ENCODE measurements at places on chromosomes 5 and 9. TPM values are rescaled to one million over a fixed set of nuclear protein-coding genes. Genes with fewer than 3 reads are reported as not detected.
A peak's percentile ranks its signal among the peaks of the same experiment; 100 is the strongest.

DNA sequence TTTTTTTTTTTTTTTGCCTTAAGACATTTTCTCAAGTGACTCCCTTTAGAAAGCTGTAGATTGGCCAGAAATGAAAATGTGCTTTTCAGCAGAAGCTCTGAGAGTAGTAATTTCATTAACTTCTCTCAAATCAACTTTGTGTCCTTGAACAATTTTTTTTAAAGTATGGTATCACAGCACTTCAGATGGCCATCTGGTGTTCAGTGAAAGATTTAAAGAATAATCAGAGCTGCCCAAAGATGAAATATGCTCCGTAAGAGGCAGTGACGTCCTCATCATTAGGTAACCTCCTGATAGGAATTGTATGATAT is 43.0 kb upstream of the PCAT7 start:
- H3K4me1 ChIP-seq = no peaks in the 10 kb centered on the region
- DNase-seq = no peak
- no peaks in the 10 kb centered on the region for H3K27me3 ChIP-seq
- H3K36me3 ChIP-seq = no peaks in the 10 kb centered on the region
- no peak overlapping the region for H3K4me3 ChIP-seq

- H3K27me3 ChIP-seq = no peaks in the 10 kb centered on the region
- no peak for DNase-seq
- H3K4me1 ChIP-seq = no peaks in the 10 kb centered on the region
- no peak overlapping the region for H3K27ac ChIP-seq
- no peak overlapping the region for H3K4me3 ChIP-seq
Measured at GRCh38 chr5:119011186-119011585, 22.8 kb upstream of the DTWD2 start.

DNA sequence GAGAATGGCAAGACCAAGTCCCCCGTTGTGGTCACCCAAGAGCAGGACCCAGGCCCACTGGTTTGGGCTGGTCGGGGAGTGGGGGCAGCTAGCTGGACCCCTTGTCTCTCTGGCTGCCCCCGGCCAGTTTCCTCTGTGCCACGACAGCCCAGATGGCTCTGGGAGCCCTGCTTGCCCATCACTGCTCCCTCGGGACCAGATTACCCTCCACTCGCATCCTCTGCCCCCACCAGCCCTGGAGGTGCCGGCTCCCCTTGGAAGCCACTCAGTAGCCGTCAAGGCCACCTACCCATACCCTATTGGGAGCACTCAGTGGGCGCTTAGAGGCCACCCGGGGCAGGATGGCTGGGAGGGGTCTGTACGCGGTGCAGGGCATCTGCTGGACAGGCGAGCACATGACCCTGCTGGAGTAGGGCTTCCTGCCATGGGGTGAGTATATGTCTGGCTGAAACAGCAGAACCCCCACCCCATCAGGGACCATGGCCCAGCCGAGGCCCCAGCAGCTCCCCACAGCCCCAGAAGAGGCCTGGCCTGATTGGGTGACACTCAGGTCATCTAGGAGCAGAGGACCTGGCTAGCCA is 70.0 kb downstream of the ZNF354C start:
- H3K36me3 ChIP-seq = no peaks in the 10 kb centered on the region
- no peak for DNase-seq
- no peak overlapping the region for H3K4me3 ChIP-seq
- H3K4me1 ChIP-seq = no peaks in the 10 kb centered on the region
- H3K27me3 ChIP-seq = no peaks in the 10 kb centered on the region
- H3K27ac ChIP-seq = no peak overlapping the region

- no peak for DNase-seq
- no peaks in the 10 kb centered on the region for H3K27me3 ChIP-seq
- no peak overlapping the region for H3K4me3 ChIP-seq
- peak overlapping the region; percentile 72 for H3K27ac ChIP-seq
- peaks cover 17% of the 10 kb centered on the region for H3K4me1 ChIP-seq
Measured at GRCh38 chr9:72579190-72579589, 57.8 kb downstream of the TMC1 start.

DNA sequence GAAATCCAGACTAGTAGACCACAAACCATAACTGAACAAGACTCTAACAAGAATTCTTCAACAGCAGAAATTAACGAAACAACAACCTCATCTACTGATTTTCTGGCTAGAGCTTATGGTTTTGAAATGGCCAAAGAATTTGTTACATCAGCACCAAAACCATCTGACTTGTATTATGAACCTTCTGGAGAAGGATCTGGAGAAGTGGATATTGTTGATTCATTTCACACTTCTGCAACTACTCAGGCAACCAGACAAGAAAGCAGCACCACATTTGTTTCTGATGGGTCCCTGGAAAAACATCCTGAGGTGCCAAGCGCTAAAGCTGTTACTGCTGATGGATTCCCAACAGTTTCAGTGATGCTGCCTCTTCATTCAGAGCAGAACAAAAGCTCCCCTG is 68.6 kb downstream of the VCAN start:
- H3K27me3 ChIP-seq = no peaks in the 10 kb centered on the region
- no peak overlapping the region for H3K27ac ChIP-seq
- H3K4me1 ChIP-seq = no peaks in the 10 kb centered on the region

GRCh38 chr5:2047341-2047927 is 164.7 kb upstream of the IRX4 start:
- no peaks in the 10 kb centered on the region for H3K27me3 ChIP-seq
- no peaks in the 10 kb centered on the region for H3K4me1 ChIP-seq
- no peaks in the 10 kb centered on the region for H3K36me3 ChIP-seq
- no peak overlapping the region for H3K4me3 ChIP-seq
- no peak overlapping the region for H3K27ac ChIP-seq

DNA sequence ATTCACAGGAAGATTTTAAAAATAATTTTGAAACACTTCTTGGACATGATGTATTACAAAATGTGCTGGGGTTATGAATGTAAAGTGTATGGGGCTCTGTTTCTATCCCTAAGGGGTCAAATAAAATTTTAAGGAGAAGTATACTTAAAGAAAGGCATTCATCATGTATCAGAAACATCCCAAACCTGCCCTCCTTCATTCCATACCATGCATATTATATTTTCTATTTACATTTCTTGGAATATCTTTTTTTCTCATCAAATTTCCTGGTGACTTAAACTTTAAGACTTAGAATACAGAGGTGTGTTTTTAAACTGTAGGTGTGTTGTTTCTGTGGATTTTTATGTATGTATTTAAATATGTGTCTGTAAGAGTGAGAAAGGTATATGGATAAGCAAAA is 96.1 kb upstream of the ADAMTS19 start:
- H3K27me3 ChIP-seq = no peaks in the 10 kb centered on the region
- H3K4me3 ChIP-seq = no peak overlapping the region
- DNase-seq = no peak
- H3K36me3 ChIP-seq = no peaks in the 10 kb centered on the region
- no peaks in the 10 kb centered on the region for H3K4me1 ChIP-seq

DNA sequence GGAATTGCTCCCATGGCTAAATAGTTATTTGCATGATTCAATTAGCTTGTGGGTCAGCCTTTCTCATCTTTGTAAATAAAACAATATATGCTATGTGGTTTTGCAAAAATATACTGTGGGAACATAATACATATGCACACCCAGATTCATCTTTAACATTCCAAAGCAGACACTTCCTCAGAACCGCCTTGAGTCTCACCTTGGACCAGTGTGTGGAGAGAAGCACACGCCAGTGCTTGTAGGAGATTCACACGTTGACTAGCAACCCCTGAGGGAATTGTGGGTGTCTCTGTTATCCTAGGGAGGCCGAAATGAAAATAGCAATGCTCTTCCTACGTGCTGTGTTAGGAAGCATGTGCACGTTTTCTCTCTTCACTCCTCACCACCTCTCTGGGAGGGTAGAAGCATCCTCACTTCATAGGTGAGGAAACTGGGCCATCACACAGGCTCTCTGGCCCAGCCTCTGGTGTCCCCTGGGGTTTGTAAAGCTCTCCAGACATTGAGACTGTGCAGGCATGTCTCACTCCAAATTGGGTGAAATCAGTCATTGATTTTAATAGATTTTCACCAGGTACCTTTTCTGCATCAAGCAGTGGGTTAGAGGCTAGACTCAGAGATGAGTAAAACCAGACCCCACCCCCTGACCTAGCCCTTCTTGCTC is 221.7 kb downstream of the PBX3 start:
- H3K27ac ChIP-seq = no peak overlapping the region
- H3K4me3 ChIP-seq = no peak overlapping the region
- peaks cover 5% of the 10 kb centered on the region for H3K36me3 ChIP-seq
- H3K4me1 ChIP-seq = peaks cover 14% of the 10 kb centered on the region
- peak; percentile 50 for DNase-seq

DNA sequence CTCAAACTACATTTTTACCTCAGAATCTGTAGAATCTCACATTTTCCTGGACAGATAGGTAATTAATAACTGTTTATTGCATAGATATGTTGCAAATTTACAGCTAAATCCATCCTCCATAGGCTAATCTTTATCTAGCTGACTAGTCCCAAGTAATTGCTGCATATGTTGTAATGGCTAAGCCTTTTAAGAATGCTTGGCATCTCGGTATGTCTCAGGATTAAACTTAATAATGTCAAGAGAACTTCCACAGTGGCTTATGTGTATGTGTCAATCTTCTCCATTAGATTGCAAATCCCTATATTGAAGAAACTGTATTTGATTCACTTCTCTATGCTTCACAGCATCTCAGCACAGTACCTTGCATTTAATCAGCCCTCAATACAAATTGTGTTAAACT is 131.9 kb downstream of the PRDM9 start:
- H3K4me1 ChIP-seq = no peaks in the 10 kb centered on the region
- no peak overlapping the region for H3K4me3 ChIP-seq
- DNase-seq = no peak
- H3K27me3 ChIP-seq = no peaks in the 10 kb centered on the region
- H3K27ac ChIP-seq = no peak overlapping the region

GRCh38 chr5:175489693-175490443 is 11.5 kb downstream of the SFXN1 start:
- H3K4me1 ChIP-seq = peaks cover 3% of the 10 kb centered on the region
- no peak for DNase-seq
- H3K36me3 ChIP-seq = peaks cover 46% of the 10 kb centered on the region
- H3K27ac ChIP-seq = no peak overlapping the region
- H3K27me3 ChIP-seq = no peaks in the 10 kb centered on the region

- H3K27ac ChIP-seq = peak overlapping the region; percentile 97
- H3K4me3 ChIP-seq = peak overlapping the region; percentile 72
- H3K27me3 ChIP-seq = no peaks in the 10 kb centered on the region
- H3K36me3 ChIP-seq = no peaks in the 10 kb centered on the region
Measured at GRCh38 chr5:90408571-90409317, 812 bp downstream of the CETN3 start.

DNA sequence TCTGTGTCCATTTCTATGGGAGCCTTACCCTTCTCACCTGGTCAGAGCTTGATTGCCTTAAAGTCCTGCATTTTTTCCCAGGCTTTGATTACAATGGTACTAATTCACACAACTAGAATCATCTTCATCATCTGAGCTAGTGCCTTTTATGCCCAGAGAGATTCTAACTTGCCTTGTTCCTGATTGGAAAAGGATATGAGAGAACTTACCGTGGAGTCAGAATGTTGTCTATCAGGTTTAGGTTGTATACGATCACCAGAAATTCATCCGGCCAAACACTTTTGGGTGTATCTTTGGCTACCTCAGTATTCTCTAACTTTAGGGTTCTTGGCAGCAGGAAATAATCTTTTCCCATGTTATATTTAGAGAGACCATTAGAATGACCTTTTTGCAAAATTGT is 71.7 kb downstream of the AOPEP start:
- H3K27ac ChIP-seq = no peak overlapping the region
- DNase-seq = no peak
- H3K4me3 ChIP-seq = no peak overlapping the region

DNA sequence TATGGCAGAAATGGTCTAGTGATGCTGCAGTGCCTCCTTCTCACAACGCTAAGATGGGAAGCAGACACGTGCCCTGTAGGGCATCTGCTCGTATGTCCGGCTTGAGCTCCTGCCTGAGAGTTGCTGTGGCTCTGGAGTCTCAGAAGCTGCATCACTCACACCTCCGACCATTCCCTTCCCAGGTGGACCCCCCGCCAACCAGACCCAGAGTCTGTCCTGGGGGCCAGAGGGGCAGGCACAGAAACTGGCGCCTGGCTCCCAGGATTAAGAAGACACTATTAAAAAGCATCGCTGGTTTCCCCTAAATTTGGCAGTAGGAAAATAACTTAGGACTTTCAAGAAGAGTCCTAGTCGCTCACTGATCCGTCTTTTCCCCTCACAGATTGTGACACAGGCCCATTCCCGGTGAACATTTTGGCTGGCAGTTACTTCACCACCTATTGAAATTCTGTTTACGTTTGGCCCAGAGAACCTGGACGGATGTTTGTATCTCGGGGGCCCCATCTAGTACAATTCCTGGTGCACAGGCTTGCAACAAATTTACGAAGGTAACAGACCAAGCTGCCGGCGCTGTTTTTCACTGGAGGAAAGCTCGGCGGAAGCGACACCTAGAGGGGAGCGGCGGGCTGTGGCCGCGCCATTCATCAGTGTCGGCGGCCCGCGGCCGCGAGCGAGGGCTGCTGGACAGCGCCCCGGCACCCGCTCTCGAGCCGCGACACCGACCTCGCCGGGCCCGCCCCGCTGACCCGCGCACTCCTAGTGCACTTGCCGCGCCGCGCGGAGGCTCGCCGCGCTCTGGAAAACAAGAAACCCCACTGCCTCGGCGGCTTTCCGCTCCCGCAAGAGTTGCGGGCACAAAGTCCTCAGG is 1.6 kb downstream of the FSTL4 start:
- peaks cover 84% of the 10 kb centered on the region for H3K27me3 ChIP-seq
- H3K27ac ChIP-seq = no peak overlapping the region
- peak overlapping the region; percentile 50 for H3K4me3 ChIP-seq
- DNase-seq = peak; percentile 89

- no peaks in the 10 kb centered on the region for H3K27me3 ChIP-seq
- H3K4me3 ChIP-seq = no peak overlapping the region
- DNase-seq = no peak
Measured at GRCh38 chr5:174400461-174400860, 323.9 kb upstream of the MSX2 start.

DNA sequence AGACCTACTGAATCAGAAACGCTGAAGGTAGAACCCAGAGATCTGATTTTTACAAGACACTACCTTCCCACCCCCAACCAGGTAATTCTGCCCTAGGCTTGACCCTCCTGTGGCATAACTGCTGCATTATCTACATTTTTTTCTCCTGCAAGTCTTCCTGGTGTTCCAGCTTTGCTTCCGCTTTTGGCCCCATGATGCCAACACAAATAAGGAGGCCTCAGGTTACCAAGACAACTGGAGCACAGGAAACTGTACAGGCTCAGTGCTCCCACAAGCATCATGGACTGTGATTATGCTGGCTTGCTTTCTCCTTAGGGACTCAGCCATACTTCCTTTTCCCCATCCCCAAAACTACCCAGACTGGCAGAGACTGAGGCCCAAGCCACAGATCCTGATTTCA is 6.6 kb upstream of the MSMP start:
- peaks cover 36% of the 10 kb centered on the region for H3K4me1 ChIP-seq
- H3K27me3 ChIP-seq = no peaks in the 10 kb centered on the region
- no peak for DNase-seq
- no peak overlapping the region for H3K27ac ChIP-seq

GRCh38 chr5:137147346-137147745 is 351.8 kb downstream of the SPOCK1 start:
- DNase-seq = no peak
- H3K36me3 ChIP-seq = no peaks in the 10 kb centered on the region
- no peaks in the 10 kb centered on the region for H3K27me3 ChIP-seq

Gene ANAPC2
- total RNA-seq = 28.7 TPM

Gene PCDHGA5
- total RNA-seq = 4.3 TPM

Gene GPR151
- total RNA-seq = not detected

Gene SLC36A3
- total RNA-seq = not detected

Gene SPATA6L
- total RNA-seq = 1.7 TPM

Gene ENG
- 70.7 TPM for total RNA-seq

Gene PCDHA9
- total RNA-seq = 0.42 TPM

Gene CCDC180
- 1.9 TPM for total RNA-seq

Gene LTC4S
- 7.9 TPM for total RNA-seq

Gene SPINK7
- total RNA-seq = not detected
